ENCODE measurements at places on chromosomes 4 and X.
A peak's percentile ranks its signal among the peaks of the same experiment; 100 is the strongest.

- no peak for DNase-seq
- peak overlapping the region; percentile 100 for H3K4me3 ChIP-seq
- H3K4me1 ChIP-seq: peaks cover 28% of the 10 kb centered on the region
- no peaks in the 10 kb centered on the region for H3K36me3 ChIP-seq
Observed at GRCh38 chr4:109432696-109433095, 919 bp upstream of the SEC24B start.

DNA sequence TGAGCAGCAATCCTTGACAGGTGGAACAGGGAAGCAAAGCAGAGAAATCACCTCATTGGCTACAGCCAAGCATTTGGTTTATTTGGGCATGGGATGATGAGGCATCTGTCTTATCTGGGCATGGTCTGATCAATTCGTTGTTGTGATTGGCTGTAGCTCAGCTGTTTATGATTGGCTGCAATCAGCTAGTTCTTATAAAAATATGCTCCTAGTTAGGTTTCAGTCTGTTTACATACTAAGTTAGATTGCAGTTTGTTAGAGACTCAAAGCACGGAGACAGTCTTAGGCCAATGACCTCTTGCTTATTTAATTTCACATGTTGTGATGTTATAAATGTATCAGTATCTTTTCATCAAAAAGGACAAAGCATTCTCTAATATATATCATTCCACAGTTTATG, 312.0 kb downstream of the PDGFC start:
- H3K27ac ChIP-seq: no peak overlapping the region
- H3K4me1 ChIP-seq: no peaks in the 10 kb centered on the region

GRCh38 chr4:76969495-76969894, 19.9 kb downstream of the SEPTIN11 start:
- DNase-seq: no peak
- no peaks in the 10 kb centered on the region for H3K36me3 ChIP-seq
- no peak overlapping the region for H3K4me3 ChIP-seq

- DNase-seq: no peak
- no peaks in the 10 kb centered on the region for H3K27me3 ChIP-seq
- no peaks in the 10 kb centered on the region for H3K36me3 ChIP-seq
Observed at GRCh38 chrX:108199691-108200090, 108.1 kb downstream of the ATG4A start.

DNA sequence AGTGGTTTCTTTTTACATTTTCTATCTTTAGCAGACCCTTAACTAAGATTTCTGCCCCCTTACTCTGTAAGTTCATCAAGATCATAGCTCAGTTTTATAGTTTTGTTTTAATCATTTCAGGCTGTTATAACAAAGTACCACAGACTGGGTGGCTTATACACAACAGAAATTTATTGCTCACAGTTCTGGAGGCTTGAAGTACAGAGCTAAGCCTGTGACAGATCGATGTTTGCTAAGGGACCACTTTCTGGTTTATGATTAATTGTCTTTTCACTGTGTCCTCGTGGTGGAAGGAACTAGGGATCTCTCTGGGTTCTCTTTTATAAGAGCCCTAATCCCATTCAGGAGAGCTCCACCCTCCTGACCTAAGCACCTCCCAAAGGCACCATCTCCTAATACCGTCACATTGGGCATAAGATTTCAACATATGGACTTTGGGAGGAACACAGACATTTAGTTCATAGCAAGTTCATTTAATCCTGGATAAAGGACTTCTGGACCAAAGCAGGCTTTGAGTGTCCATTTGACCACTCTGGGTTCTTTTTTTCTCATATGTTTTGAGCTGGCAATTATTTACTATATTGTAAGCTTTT, 137.0 kb upstream of the IL15 start:
- DNase-seq: no peak
- H3K4me3 ChIP-seq: no peak overlapping the region
- H3K4me1 ChIP-seq: no peaks in the 10 kb centered on the region
- no peaks in the 10 kb centered on the region for H3K27me3 ChIP-seq
- no peaks in the 10 kb centered on the region for H3K36me3 ChIP-seq

All from liver (tissue), 10 donors.